GM06990 (cell line): ENCODE measurements at places on chromosomes 11 and 22.

- peak; percentile 92 for DNase-seq
Observed at GRCh38 chr11:447923-448731, 2.0 kb upstream of the PTDSS2 start.

DNA sequence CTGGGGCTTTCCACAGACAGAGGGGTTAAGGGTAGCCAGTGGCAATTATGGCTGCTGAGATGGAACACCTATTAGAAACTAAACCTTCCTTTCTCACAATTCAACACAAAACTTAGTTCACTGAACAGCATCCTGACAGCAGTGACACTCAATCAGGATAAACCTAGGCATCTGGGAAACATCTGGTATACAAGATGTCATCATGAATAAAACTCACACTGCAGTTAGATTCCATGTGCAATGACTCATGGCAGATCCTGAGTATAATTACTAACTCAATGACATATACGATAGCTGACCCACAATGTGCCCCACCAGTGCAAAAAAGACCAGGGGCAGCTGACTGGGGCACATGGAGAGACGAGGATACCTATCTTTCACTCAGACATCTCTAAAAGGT lies 17.7 kb downstream of the RBFOX2 start:
- DNase-seq, result no peak

DNA sequence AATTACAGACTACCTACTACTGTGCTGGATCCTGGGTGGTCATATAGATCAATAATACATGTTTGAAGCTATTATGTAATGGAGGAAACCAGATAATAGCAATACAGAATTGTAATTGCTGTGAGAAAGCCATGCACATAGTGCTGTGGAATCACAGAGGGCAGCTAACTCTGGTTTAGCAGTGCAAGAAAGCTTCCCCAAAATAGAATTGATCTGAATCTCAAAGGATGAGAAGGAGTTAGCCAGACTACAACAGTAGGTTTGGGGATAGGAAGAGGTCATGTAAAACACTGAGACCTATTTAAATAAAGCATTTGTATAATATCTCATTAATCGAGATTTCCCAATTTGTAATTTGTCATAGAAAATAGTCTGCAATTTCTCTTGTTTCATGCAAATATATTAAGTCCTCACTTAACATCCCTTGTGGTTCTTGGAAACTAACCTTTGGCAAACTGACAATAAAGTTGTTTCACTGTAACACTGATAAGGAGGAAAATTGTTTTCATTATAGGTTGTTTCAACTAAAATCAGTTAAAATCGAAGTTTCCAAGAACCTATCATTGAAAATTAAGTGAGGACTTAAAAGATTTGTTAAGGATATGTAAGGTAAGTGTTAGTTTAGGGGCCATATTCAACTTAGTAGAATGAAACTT lies 7.6 kb downstream of the C11orf58 start:
- DNase-seq, result no peak

GRCh38 chr11:59867946-59868345 lies 1.7 kb upstream of the TCN1 start:
- no peak for DNase-seq

GRCh38 chr11:78419327-78419726 lies 1.7 kb upstream of the GAB2 start:
- no peak for DNase-seq

DNA sequence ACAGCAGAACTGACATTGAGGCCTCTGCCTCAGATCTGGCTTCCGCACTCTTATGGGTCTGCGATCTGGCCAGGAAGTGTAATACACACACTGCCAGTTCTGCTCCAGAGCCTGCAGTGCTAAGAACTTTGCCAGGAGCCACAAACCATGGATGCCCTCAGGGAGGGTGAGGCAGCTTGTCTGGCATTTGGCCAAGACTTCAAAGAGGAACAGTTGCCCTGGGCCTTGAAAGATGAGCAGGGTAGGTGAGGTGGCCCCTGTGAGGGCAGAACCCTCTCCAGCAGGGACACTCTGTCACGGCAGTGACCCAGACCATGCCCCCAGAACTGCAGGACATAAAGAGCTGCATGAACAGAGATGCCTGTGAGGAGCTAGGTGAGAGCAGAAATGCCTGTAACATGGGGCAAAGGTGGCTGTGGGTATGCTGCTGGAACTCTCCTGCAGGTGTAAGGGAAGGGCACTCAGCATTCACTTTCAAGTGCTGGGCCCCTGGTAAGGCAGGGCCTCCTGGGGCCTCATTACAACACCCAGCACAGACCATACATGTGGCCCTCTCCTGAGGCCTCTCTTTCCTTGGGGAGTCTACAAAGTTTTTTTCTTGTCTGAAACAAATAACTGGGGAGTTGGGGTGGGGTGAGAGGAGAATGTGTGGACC lies 47.3 kb downstream of the NEU3 start:
- DNase-seq, result no peak

- DNase-seq, result no peak
Observed at GRCh38 chr11:1305501-1306056, 3.9 kb downstream of the TOLLIP start.

- DNase-seq, result no peak
Observed at GRCh38 chr11:72971192-72971967, 157.2 kb downstream of the ATG16L2 start.

- no peak for DNase-seq
Observed at GRCh38 chr11:63212742-63213141, 30.7 kb downstream of the SLC22A25 start.

DNA sequence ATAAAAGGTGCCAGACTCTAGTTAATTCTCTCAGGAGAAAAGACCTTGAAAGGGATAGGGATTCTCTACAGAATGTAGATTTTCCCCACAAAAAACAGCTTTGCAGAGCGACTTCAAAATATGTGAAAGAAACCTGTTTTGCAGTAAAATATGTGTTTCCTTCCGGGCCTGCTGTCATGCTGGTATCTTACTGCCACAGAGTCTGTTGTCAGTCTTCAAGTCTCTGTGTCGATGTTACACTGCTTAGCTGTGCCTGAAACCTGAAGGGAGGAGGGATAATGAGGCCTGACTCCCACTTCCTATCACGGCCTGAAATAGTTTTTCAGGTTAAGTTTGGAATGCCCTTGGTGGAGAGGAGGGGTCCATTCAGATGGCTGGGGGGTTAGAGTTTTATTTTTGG lies 1.7 kb upstream of the DGCR2 start:
- DNase-seq, result no peak

DNA sequence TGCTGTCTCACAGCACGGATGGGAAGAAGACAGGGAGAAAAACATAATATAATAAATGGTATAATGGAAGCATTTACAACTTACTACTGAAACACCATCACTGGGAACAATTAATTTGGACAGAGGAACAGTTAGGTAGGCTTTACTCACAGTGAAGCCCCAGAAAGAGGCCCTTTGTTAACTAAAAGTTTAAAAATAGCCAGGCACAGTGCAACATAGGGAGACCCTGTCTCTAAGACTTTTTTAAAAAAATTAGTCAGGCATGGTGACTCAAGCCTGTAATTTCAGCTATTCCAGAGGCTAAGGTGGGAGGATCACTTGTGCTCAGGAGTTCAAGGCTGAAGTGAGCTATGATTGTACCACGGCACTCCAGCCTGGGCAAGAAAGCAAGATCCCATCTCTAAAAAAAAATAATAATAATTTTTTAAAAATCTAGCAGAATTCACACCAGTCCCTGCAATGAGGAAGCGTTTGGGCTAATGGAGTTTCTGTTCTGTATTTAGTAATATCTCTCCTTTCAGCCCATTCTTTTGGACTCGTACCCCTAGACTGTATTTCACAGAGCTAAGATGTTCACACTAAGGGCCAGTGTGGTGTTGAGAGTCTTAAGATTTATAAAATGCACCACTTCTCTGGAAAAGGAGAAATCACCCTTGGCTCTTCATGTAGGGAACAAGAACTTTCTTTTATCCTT lies 275.5 kb downstream of the SOX6 start:
- no peak for DNase-seq

DNA sequence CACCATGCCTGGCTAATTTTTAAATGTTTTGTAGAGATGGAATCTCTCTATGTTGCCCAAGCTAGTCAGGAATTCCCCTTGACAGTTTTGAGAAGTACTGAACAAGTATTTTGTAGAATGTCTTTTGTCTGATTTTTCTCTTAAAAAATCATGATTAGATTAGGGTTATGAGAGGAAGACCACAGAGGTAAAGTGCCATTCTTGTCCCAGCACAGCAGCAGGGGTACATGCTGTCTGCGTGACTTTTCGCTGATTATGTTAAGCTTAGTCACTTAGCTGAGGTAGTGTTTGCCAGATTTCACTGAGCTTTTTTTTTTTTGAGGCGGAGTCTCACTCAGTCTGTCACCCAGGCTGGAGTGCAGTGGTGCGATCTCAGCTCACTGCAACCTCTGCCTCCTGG lies 13.6 kb upstream of the NUP160 start:
- DNase-seq, result no peak

- DNase-seq, result no peak
Observed at GRCh38 chr11:30435488-30435887, 112.6 kb downstream of the ARL14EP start.
